Glutamatergic neuron (in vitro differentiated cells): ENCODE measurements at places on chromosomes 5 and 9.
A peak's percentile ranks its signal among the peaks of the same experiment; 100 is the strongest.

DNA sequence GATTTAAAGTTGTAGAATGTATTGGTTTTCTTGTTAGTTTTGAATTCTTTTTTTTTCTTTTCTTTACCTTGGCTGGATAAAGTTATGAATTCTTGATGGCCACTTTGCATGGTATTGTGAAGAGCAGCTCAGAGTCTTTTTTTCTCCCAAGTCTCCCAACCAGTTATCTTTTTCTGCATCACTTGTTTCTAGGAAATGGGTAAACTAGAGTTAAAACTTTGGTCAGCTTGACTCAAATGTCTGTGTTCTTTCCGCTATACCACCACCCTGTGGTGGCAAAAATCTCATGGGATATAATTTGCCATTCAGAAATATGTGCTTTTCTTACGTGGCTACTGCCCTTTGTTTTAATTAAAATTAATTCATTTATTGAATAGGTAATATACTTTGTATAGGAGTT lies 113.2 kb downstream of the UNC13B start:
- DNase-seq, result no peak
- H3K36me3 ChIP-seq, result no peaks in the 10 kb centered on the region
- no peak overlapping the region for H3K27ac ChIP-seq
- H3K4me3 ChIP-seq, result no peak overlapping the region
- H3K4me1 ChIP-seq, result no peaks in the 10 kb centered on the region
- no peaks in the 10 kb centered on the region for H3K27me3 ChIP-seq

DNA sequence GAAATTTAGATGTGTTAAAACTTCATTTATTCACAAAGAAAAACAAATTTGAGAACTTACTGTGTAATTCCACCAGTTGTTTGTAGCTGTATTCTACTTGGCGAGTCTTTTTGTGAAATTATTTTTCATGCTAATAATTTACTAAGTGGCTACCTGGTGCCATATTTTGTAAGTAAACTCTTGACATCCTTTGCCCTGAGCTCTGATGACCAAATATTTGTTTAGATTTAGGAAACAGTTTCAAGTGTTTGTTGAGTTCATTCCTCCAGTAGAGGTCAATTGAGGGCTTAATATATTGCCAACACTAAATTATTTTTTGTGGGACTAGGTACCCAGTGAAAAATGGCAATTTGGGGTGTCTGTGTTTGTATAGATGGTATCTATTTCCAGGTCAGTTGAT lies 3.7 kb downstream of the CNTLN start:
- peaks cover 1% of the 10 kb centered on the region for H3K27me3 ChIP-seq
- H3K36me3 ChIP-seq, result no peaks in the 10 kb centered on the region
- DNase-seq, result no peak
- no peak overlapping the region for H3K27ac ChIP-seq
- no peaks in the 10 kb centered on the region for H3K4me1 ChIP-seq

GRCh38 chr9:107177243-107177839 lies 105.7 kb upstream of the RAD23B start:
- H3K36me3 ChIP-seq, result peaks cover 2% of the 10 kb centered on the region
- H3K4me3 ChIP-seq, result peak overlapping the region; percentile 60
- H3K27me3 ChIP-seq, result peaks cover 1% of the 10 kb centered on the region
- peaks cover 39% of the 10 kb centered on the region for H3K4me1 ChIP-seq
- peak overlapping the region; percentile 88 for H3K27ac ChIP-seq

DNA sequence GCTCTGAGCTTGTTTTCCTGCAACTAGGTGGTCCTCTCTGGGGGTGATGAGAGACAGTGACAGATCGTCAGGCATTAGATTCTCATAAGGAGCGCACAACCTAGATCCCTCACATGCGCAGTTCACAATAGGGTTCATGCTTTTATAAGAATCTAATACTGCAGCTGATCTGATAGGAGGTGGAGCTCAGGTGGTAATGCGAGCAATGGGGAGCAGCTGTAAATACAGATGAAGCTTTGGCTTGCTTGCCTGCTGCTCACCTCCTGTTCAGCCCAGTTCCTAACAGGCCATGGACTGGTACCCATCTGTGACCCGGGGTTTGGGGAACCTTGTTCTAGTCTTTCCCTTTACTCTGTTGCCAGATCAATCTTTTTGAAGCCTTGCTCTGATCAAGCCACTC lies 89.5 kb upstream of the POU5F2 start:
- no peak overlapping the region for H3K27ac ChIP-seq
- no peak overlapping the region for H3K4me3 ChIP-seq
- H3K4me1 ChIP-seq, result no peaks in the 10 kb centered on the region

DNA sequence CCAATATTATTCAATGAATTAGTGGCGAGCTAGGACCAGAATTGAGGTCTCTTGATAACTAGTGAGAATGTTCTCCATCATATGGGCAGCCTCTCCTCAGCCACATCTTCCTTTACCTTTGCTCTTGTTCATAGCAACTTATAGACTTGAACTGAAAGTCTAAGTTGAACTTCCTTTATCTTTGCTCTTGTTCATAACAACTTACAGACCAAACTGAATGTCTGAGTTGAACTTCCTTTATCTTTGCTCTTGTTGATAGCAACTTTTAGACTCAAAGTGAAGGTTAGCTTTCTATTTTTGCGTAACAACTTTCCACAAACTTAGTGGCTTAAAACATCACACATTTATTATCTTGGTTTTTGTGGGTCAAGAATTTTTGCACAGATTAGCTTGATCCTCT lies 146.4 kb upstream of the C9orf72 start:
- no peaks in the 10 kb centered on the region for H3K27me3 ChIP-seq
- no peak overlapping the region for H3K4me3 ChIP-seq
- H3K36me3 ChIP-seq, result no peaks in the 10 kb centered on the region

DNA sequence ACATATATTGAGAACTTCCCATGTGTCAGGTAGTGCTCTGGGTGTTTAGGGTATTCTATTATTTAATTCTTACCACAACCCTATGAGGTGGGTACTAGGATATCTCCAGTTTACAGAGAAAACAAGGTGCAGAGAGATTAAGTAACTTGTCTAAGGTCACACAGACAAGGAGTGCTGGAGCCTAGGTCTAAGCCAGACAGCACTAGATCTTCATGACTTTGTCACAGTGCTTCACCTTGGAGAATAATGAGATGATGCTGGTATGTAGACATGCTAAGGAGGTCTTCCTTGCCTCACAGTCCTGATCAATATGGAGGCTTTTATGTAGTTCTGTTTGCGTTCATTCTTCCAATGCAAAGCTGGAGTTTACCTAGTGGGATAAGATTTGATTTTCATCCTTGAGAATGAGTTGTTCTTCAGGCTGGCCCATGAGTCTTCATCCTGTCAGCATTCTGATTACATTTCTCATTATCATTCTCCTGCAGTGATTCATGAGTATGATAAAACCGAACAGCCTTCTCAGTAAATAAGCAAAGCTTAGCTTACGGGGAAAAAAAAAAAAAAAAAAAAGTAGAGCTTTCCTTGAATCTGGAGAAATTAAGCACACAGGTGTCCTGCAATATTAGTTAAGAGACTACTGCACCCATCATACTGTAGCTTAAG lies 176.3 kb downstream of the C9orf152 start:
- no peak for DNase-seq
- no peaks in the 10 kb centered on the region for H3K27me3 ChIP-seq
- H3K27ac ChIP-seq, result no peak overlapping the region
- peaks cover 18% of the 10 kb centered on the region for H3K4me1 ChIP-seq
- H3K36me3 ChIP-seq, result no peaks in the 10 kb centered on the region
- no peak overlapping the region for H3K4me3 ChIP-seq

- peaks cover 8% of the 10 kb centered on the region for H3K4me1 ChIP-seq
- peak; percentile 47 for DNase-seq
- peak within 1 kb of the TSS; percentile 64 for H3K4me3 ChIP-seq
- peaks cover 13% of the 10 kb centered on the region for H3K36me3 ChIP-seq
- H3K27ac ChIP-seq, result no peak within 1 kb of the TSS
- peaks cover 18% of the 10 kb centered on the region for H3K27me3 ChIP-seq
These were observed at the start of gene SLC46A2 for GRCh38 chr9:112890106-112891081. Gene SLC46A2 (minus strand): TSS chr9:112890876. CDS start chr9:112890681, 195 bp downstream.

DNA sequence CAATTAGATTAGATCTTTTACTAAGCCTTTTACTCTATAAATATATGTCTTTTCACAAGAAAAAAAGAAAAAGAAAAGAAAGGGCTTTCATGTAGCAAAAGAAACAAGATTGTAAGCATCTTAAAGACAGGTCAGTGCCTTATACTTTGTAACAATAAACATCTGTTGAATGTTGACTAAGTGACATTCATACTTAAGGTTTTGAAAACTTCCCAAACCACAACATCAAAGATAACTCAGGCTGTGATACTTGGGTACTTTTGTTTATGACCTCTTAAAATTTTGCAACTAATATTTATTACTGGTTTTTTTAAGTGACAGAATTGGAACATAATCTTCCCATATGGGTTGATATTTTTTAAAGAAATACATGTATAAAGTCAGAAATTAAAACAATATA lies 7.4 kb downstream of the GRAMD2B start:
- H3K27me3 ChIP-seq, result no peaks in the 10 kb centered on the region
- H3K27ac ChIP-seq, result no peak overlapping the region
- H3K4me1 ChIP-seq, result peaks cover 3% of the 10 kb centered on the region
- H3K36me3 ChIP-seq, result no peaks in the 10 kb centered on the region
- no peak for DNase-seq
- H3K4me3 ChIP-seq, result no peak overlapping the region

- H3K4me1 ChIP-seq, result no peaks in the 10 kb centered on the region
- no peak overlapping the region for H3K27ac ChIP-seq
- H3K27me3 ChIP-seq, result no peaks in the 10 kb centered on the region
- H3K4me3 ChIP-seq, result no peak overlapping the region
These were observed 141.8 kb downstream of the UNC13B start for GRCh38 chr9:35303567-35303966.

- peaks cover 1% of the 10 kb centered on the region for H3K27me3 ChIP-seq
- no peaks in the 10 kb centered on the region for H3K36me3 ChIP-seq
- peak overlapping the region; percentile 28 for H3K27ac ChIP-seq
- no peak for DNase-seq
These were observed 8.8 kb upstream of the NEK6 start for GRCh38 chr9:124248960-124249359.
